ENCODE measurements at places on chromosomes 7 and 10.

GRCh38 chr10:3528271-3528670, 256.7 kb downstream of the KLF6 start:
- no peak for DNase-seq

DNA sequence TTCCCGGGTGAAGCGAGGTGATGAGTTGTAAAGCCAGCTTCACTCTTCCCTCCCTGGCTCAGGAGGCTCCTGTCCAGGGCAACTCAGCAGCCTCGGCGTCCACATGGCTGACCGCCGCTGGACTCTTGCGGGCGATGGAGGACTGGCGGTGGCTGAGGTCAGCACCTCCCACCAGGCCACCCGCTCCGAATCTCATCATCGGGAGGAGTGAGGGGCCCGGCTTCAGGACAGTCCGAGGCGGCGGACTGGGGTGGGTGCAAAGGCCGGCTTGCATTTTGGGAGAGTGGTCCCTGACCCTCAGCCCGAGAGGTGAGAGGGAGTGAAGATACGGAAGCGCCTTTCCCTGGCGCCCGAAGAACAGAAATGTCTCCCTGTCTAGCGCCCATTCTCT, 759 bp downstream of the DNAJB12 start:
- peak; percentile 3 for DNase-seq

DNA sequence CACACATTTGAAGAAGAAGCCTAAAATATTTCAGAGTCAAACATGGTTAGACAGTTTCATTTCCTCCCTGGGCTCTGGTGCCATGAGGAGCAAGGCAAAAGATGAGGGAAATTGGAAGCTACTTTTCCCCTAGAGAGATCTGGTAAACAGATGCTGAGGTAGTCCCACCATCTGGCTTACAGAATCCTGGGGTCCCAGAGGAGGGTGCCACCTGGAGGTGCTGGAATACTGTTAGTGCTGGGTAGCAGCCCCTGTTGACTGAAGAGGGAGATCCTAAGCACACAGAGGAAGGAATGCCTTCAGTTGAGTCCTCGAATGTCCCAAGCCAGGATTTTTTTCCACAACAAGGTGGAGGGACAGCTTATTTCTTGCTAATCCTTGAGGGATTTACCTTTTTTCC, 160.1 kb downstream of the FZD1 start:
- DNase-seq, result no peak

GRCh38 chr7:112416127-112416526, 34.1 kb upstream of the IFRD1 start:
- no peak for DNase-seq

- no peak for DNase-seq
Measured at GRCh38 chr7:103598326-103598905, 152.4 kb upstream of the SLC26A5 start.

GRCh38 chr7:4030346-4030950, 651.6 kb upstream of the FOXK1 start:
- no peak for DNase-seq
